ENCODE measurements at places on chromosomes 5 and 9.

GRCh38 chr5:51987669-51988209 is 604.5 kb downstream of the ISL1 start:
- DNase-seq: no peak

GRCh38 chr5:29516224-29516623 is 1677.3 kb upstream of the CDH6 start:
- no peak for DNase-seq

DNA sequence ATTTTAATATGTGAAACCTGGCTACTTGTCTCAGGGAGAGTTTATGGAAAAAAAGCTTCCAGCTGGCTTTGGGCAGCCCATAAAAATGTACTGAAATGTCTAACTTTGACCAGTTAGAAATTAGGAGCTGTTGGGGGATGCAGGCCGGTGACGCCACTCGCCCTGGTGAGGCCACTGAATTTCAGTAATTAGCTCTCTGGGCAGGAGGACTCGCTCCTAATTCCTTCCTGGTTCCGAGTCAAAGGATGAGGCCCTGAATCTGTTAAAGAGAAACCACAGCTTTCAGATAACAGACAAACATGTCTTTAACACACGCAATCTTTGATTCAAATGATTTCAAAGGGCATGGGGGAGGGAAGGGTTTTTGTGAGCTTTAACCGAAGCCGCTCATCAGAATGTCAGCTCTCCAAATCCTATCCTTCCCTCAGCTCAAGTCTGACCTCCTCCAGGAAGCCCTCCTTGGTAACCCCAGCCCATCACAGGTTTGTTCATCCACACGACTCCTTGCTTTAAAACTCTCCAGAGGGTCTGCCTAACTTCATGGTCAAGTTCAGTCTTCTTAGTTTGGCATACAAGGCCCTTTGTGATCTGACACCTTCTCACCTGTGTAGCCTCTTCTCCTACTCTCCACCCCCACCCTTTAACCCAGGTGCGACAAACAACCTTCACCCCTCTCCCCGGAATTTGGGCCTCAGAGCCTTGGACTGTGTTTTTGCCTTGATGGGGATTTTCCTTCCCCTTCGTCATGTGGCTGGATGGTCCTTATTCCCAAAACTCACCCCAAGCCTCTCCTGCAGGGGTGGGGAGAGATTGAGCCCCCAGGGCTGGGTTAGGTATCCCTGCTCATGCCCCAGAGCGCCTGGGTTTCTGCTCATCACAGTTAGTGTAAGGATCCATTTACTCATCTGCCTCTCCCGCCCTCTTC is 13.6 kb upstream of the PHF19 start:
- DNase-seq: no peak

- DNase-seq: no peak
These were observed 2.0 kb upstream of the FAF2 start for GRCh38 chr5:176446028-176446665.

DNA sequence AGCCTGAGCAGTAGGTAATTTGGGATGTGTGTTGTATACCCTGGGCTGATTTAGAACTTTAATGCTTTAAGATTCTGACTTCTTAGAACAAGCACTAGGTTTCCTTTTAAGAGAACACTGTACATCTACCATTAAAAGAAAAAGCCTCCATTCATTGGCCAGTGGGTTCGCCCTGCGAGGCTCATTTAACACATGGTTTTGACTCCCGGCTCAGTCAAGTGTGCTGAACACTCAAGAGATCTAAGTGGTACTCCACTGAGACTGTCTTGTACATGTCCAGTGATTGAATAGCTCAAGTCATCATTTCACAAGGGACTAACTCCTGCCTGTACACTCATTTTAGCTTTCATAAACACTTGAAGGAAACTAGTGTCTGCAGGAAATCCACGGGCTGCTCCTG is 3.9 kb downstream of the FUBP3 start:
- no peak for DNase-seq

DNA sequence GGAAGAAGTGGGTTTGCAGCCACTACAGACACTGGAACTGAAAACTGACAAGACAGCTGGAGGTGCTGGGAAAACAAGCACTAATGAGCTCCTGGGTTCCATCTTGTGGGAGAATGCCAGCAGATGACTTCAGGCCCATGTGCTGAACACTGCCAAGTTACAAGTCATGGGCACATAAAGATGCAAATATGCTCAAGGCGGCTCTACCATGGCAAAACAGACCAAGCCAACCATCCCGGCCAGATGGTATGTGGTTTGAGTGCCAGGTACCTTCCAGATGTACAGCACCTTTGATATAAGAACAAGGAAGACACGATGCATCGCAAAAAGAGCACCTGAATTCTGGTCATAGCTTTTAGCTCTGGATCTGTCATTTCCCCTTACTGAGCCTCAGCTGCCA is 19.9 kb downstream of the TNFSF8 start:
- DNase-seq: no peak
